ENCODE measurements at places on chromosomes 2 and 18. TPM values are rescaled to one million over a fixed set of nuclear protein-coding genes. Genes with fewer than 3 reads are reported as not detected.

- H3K4me3 ChIP-seq = no peak overlapping the region
- H3K27ac ChIP-seq = peak overlapping the region; percentile 41
- no peaks in the 10 kb centered on the region for H3K27me3 ChIP-seq
- DNase-seq = no peak
Measured at GRCh38 chr2:231227310-231228162, 29.1 kb downstream of the ARMC9 start.

STARD6 gene
- total RNA-seq = not detected

DNA sequence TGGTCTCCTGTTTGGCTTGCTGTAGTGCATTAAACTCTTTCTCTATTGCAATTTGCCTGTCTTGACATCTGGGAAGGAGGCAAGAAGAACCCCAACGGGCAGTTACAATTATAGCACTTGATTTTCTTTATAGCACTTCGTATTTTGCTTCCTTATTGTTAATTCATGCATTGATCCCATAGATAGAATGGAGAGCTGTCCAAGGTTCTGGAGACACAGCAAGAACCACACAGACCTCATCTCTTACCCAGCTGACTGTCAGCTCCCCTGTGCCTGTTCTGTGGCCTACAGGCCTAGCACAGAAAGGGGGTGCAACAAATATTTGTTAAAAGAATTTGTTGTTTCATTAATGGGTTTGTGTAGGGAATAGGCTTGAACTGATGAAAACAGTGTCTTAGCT, 194.3 kb downstream of the GALNT1 start:
- no peak for DNase-seq
- H3K36me3 ChIP-seq = no peaks in the 10 kb centered on the region
- no peaks in the 10 kb centered on the region for H3K27me3 ChIP-seq
- no peak overlapping the region for H3K27ac ChIP-seq
- H3K4me1 ChIP-seq = no peaks in the 10 kb centered on the region

ASXL3 gene
- 10.9 TPM for total RNA-seq

C1D gene
- 12.1 TPM for total RNA-seq

DNA sequence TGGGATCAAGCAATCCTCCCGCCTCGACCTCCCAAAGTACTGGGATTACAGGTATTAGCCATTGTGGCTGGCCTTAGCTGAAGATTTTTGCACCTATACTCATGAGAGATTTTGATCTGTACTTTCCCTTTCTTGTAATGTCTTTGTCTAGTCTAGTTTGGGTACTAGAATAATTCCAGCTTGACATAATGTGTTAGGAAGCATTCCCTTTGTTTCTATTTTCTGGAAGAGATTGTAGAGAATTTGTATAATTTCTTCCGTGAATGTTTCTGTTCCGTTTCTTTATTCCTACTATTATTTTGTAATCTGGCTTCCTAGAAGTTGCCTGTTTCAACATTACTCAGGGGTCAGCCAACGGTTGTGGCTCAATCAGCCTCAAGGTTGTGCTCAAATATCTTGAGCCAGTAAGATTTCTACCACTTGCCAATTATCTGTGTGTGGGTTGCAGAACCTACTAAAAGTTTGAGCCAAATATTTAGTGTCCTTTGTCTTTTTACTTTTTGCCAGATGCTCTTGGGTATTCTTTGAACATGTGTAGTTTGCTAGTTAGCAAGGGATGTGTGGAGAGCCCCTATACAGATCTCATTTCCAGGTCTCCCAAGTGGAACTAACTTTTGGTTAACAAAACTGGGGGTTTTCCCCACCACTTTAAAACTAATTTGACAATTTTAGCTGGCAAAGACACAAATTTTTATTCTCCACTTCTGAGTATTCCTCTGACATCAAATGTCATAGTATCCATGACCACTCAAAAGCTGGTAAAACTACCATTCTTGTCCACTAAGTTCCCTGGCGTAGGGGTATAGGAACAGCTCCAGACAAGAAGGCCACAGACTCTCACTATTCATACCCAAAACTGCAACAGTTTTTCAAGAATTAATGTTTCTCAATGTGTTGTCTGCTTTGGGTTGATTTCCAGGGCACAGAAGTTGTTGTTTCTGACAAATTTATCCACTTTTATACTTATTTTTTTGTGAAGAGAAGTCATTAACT, 42.8 kb upstream of the BAZ2B start:
- no peaks in the 10 kb centered on the region for H3K27me3 ChIP-seq
- H3K27ac ChIP-seq = no peak overlapping the region
- H3K36me3 ChIP-seq = no peaks in the 10 kb centered on the region
- no peak for DNase-seq
- no peaks in the 10 kb centered on the region for H3K4me1 ChIP-seq

SETBP1 gene
- 3.3 TPM for total RNA-seq

DNA sequence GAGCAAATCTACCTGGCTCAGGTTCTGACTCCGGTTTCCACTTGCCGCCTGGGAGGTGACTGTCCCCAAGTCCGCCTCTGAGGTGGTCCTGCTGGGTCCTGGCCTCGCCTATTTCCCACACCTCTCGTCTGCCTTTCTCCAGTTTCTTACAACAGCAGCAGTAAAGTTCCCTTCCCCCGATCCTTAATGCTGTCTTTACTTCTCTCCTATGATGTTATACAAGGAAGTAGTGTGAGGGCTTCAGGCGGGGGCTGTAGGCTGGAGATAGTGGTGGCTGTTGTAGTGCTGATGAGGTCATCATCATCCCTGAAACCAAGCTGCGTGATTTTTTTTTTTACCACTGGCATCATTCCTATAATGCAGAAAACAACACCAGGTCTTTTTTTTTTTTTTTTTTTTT, 18.9 kb downstream of the TGIF1 start:
- H3K36me3 ChIP-seq = no peaks in the 10 kb centered on the region
- no peak overlapping the region for H3K27ac ChIP-seq
- peaks cover 6% of the 10 kb centered on the region for H3K4me1 ChIP-seq
- no peak overlapping the region for H3K4me3 ChIP-seq

DNA sequence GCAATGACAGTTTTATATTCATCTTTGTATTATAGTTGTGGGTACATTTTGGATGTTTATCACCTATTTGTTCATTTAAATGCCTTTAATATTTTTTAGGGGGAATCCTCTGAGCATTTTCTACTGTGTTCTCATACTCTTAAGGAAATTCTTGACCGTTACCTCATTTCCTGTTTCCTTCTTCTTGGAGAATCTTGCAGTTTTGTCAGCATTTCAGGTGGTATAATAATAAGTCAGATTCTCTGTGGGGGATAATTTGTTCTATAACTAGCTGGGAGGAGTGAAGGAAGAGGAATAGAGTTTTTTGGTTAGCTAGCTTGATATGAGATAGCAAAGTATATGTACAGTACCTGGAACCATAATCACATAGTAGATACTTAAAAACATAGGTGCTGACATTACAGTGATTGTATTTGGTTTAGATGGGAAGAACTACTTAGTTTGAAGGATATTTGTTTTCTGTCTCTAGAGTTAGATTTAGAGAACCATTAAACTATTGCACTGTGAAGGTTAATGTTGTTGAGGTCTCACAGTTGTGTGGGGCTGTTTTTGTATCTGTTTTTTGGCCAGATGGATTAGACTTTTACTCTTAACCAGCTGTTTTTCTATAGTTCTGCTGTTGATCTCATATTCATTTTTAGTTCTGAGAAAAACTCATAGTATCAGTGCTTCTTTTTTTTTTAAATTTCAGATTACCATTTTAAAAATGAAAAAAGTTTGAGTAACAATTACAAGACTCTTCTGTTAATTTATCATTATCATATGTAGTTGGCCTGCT, 14.2 kb downstream of the MTX2 start:
- H3K36me3 ChIP-seq = no peaks in the 10 kb centered on the region
- DNase-seq = no peak
- no peaks in the 10 kb centered on the region for H3K27me3 ChIP-seq
- H3K4me1 ChIP-seq = no peaks in the 10 kb centered on the region
- no peak overlapping the region for H3K27ac ChIP-seq

DNA sequence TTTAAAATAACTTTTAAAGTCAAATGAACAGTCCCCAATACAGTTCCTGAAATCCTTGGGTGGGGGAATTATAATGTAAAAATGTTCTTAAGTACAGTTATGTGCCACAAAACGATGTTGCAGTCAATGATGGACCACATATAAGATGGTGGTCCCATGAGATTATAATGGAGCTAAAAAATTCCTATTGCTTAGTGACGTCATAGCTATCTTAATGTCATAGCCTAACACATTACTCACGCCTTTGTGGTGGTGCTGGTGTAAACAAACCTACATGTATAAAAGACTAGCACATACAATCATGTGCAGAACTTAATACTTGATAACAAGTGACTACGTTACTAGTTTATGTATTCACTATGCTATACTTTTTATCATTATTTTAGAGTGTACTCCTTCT, 109.4 kb downstream of the EPB41L3 start:
- DNase-seq = no peak
- H3K4me1 ChIP-seq = no peaks in the 10 kb centered on the region
- H3K36me3 ChIP-seq = no peaks in the 10 kb centered on the region
- no peak overlapping the region for H3K27ac ChIP-seq
- no peaks in the 10 kb centered on the region for H3K27me3 ChIP-seq

LTBP1 gene
- 23.1 TPM for total RNA-seq

DNA sequence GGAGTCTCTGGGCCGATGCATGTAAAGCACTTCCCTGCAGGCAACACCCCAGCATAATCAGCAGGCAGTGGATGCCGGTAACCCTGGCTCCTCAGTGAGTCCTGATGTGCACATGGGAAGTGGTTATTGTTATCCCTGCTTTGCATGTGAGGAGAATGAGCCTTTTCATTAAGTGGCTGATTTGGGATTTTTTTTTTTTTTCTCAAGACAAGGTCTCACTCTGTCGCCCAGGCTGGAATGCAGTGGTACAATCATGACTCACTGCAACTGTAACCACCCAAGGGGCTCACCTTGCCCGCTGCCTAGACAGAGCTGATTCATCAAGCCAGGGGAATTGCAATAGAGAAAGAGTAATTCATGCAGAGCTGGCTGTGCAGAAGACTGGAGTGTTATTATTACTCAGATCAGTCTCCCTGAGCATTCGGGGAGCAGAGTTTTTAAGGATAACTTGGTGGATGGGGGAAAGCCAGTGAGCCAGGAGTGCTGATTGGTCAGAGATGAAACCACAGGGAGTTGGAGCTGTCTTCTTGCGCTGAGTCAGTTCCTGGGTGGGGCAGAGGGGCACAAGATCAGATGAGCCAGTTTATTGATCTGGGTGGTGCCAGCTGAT, 95.4 kb downstream of the SOCS6 start:
- peak overlapping the region; percentile 54 for H3K27ac ChIP-seq
- no peaks in the 10 kb centered on the region for H3K36me3 ChIP-seq
- H3K4me1 ChIP-seq = no peaks in the 10 kb centered on the region
- no peaks in the 10 kb centered on the region for H3K27me3 ChIP-seq
- no peak overlapping the region for H3K4me3 ChIP-seq
- no peak for DNase-seq

DNA sequence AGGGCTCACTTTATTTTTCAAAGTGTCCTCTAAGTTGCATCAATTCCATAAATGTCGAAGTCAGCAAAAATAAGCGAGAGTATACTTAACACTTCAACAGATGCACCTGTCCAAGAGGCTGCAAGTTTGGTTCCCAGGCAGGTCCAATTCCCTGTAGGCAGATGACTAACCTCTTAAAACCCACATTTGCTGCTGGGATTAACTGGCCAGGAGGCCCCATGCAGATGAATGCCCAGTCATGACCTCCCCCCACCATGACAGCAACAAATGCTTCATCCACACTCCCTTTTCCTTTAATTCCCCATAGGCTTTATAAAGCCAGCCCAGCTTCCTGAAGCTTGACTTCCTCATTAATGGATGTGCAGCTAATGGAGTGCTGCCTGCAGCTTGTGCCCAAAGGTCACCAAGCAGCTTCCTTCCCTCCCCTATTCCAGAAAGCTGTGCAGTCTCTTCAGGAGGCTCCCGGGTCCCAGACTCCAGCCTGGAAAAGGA, 35.7 kb downstream of the REEP1 start:
- H3K27ac ChIP-seq = no peak overlapping the region
- no peaks in the 10 kb centered on the region for H3K27me3 ChIP-seq
- DNase-seq = no peak
- no peaks in the 10 kb centered on the region for H3K36me3 ChIP-seq
- no peak overlapping the region for H3K4me3 ChIP-seq

- H3K27me3 ChIP-seq = no peaks in the 10 kb centered on the region
- H3K4me3 ChIP-seq = no peak overlapping the region
- no peak overlapping the region for H3K27ac ChIP-seq
- H3K4me1 ChIP-seq = no peaks in the 10 kb centered on the region
- DNase-seq = peak; percentile 39
- no peaks in the 10 kb centered on the region for H3K36me3 ChIP-seq
Measured at GRCh38 chr2:151999053-151999452, 99.8 kb downstream of the CACNB4 start.

THSD7B gene
- total RNA-seq = 0.83 TPM

CHRND gene
- total RNA-seq = not detected

DNA sequence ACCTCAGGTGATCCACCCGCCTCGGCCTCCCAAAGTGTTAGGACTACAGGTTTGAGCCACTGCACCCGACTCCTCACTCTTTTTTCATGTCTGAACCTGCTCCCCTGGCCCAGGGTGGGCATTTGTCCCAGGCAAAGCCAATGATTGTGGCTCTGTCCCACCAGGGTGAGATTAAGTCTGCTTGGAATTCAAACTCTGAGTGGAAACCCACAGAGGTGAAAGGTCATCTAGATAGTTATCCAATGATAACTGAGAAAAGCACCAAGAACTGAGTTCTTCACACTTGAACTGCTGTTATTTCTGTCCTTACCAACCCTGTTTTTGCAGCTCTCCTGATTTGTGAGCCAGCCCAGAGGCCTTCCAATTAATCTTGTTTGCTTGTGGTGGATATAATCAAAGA, 62.4 kb upstream of the ACVR1 start:
- H3K27me3 ChIP-seq = no peaks in the 10 kb centered on the region
- no peak for DNase-seq
- no peaks in the 10 kb centered on the region for H3K4me1 ChIP-seq
- H3K27ac ChIP-seq = peak overlapping the region; percentile 83
- no peaks in the 10 kb centered on the region for H3K36me3 ChIP-seq

TRABD2A gene
- total RNA-seq = 56.3 TPM

- H3K36me3 ChIP-seq = no peaks in the 10 kb centered on the region
- H3K27ac ChIP-seq = no peak overlapping the region
- no peak for DNase-seq
- H3K4me3 ChIP-seq = no peak overlapping the region
Measured at GRCh38 chr2:240840435-240841060, 20.5 kb upstream of the KIF1A start.

GRCh38 chr2:196248467-196249094, 77.2 kb upstream of the STK17B start:
- no peak overlapping the region for H3K27ac ChIP-seq
- no peaks in the 10 kb centered on the region for H3K36me3 ChIP-seq
- H3K4me3 ChIP-seq = no peak overlapping the region
- H3K4me1 ChIP-seq = no peaks in the 10 kb centered on the region
- H3K27me3 ChIP-seq = no peaks in the 10 kb centered on the region
- DNase-seq = no peak

GRCh38 chr2:11588228-11589110, 54.6 kb downstream of the GREB1 start:
- no peak for DNase-seq
- H3K36me3 ChIP-seq = no peaks in the 10 kb centered on the region
- H3K4me1 ChIP-seq = no peaks in the 10 kb centered on the region
